ENCODE measurements at places on chromosomes 2 and 18. TPM values are rescaled to one million over a fixed set of nuclear protein-coding genes. Genes with fewer than 3 reads are reported as not detected.
A peak's percentile ranks its signal among the peaks of the same experiment; 100 is the strongest.

TUBB8B gene
- 1.4 TPM for total RNA-seq

- DNase-seq, result no peak
These were observed 36.9 kb downstream of the KIF1A start for GRCh38 chr2:240782886-240783818.

DNA sequence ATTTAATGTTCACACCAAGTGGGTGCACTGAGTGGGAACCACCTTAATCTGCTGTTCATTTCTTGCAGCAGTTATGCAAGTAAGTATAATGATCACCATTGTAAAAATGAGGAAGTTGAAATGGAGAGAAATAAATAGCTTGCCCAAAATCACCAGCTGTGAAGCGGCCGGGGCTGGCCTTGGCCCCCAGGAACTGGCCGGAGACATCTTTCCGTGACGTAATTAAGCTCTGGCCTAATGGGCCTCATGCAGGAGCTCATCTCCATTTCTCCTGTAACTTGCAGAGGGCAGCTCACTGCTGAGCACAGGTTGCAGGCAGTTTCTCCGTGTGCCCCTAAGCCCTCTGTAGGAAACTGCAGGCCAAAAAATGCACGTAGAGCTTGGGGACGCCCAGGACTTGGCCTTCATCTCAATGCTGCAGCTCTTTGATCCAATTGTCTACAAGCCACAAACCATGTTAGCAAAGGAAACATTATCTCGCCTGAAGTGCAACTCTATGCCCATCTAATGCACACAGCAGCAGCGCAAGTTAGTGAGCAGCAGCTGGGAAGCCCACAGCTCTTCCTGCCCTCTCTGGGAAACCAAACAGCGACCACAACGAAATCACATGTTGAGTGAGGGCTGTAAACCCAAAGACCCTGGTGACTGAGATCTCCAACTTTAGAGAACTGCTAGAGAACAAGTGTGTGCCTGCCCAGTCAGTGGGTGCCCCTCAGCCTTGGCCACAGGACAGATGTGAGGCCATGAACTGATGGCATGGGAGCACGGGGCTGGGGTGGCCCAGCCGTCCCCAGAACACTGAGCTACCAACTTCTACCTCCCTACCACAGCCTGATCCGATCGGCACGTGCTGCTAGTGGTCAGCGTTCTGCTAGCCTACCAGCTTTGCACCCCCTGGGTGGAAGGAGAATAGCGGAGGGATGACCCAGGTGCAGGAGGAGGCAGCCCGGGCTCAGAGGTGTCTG is 28.8 kb downstream of the APCDD1 start:
- DNase-seq, result no peak

- peak; percentile 62 for DNase-seq
These were observed 75.4 kb upstream of the HNMT start for GRCh38 chr2:137888845-137889244.

- DNase-seq, result no peak
These were observed 5.2 kb downstream of the ZRANB3 start for GRCh38 chr2:135525786-135526185.
